ENCODE measurements at places on chromosomes 7 and 10. TPM values are rescaled to one million over a fixed set of nuclear protein-coding genes. Genes with fewer than 3 reads are reported as not detected.

DNA sequence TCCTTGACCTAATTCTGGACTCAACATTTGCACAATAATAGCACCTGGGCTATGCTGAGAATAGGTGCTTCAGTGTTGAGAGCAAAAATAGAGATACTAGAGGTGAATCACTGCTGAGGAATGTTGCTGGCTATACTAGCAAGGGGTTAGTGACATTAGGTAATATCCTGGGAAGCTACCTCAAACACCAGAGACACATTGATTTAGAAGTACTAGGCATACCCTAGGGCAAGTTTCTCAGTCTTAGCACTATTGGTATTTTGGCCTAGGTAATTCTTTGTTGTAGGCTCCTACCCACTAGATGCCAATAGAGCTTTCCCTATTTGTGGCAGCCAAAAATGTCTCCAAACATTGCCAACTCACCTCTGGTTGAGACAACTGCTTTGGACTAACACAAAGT lies 484.0 kb upstream of the MBL2 start:
- no peak for DNase-seq
- no peaks in the 10 kb centered on the region for H3K27me3 ChIP-seq
- no peak overlapping the region for H3K27ac ChIP-seq

GRCh38 chr10:88754287-88754686 lies 5.5 kb upstream of the LIPN start:
- no peaks in the 10 kb centered on the region for H3K4me1 ChIP-seq
- DNase-seq: no peak
- H3K27ac ChIP-seq: no peak overlapping the region
- no peaks in the 10 kb centered on the region for H3K36me3 ChIP-seq
- no peak overlapping the region for H3K4me3 ChIP-seq

DNA sequence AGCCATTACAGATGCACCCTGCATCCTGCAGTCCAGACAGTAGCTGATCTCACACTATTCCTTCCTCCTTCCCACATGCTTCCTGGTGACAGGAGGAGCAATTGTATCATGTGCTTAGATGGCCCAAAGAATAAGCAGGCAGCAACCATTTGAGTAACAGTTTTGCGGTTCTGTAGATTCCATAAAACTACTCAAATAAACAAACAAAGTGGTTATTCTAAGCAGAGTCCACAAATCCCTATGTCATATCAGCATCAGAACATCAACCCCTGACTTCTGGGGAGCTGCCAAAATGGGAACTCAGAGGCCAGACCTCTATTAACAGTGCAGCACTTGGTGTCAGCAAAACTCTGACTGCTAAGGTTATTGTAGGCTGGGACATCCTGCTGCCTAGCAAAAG lies 226.0 kb downstream of the SORCS1 start:
- H3K4me3 ChIP-seq: no peak overlapping the region
- no peaks in the 10 kb centered on the region for H3K36me3 ChIP-seq
- H3K4me1 ChIP-seq: no peaks in the 10 kb centered on the region
- peaks cover 5% of the 10 kb centered on the region for H3K27me3 ChIP-seq
- no peak for DNase-seq

The SPDYE16 gene
- total RNA-seq: 0.51 TPM

The IFIT3 gene
- 9.4 TPM for total RNA-seq

DNA sequence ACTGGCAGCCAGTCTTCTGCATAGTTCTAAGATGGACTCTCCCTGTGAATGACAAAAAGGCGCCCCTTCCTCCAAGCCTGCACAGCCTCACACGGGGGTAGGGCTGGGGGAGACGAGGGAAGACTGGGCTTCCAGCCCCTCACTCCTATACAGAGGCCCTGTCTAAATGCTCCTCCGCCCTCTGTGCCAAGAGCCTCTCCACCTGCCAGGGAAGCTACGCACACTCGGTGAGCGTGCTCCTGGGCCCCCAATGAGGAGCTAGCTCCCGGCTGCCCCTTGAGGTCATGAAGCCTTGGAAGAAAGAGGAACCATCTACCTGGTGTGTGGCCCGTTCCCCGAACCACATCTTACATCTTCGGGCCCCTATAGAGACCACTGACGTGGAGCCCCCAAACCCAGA lies 54.8 kb downstream of the CRTAC1 start:
- DNase-seq: no peak
- H3K4me1 ChIP-seq: no peaks in the 10 kb centered on the region
- no peak overlapping the region for H3K4me3 ChIP-seq
- H3K27ac ChIP-seq: no peak overlapping the region
- H3K36me3 ChIP-seq: no peaks in the 10 kb centered on the region
- H3K27me3 ChIP-seq: peaks cover 96% of the 10 kb centered on the region

DNA sequence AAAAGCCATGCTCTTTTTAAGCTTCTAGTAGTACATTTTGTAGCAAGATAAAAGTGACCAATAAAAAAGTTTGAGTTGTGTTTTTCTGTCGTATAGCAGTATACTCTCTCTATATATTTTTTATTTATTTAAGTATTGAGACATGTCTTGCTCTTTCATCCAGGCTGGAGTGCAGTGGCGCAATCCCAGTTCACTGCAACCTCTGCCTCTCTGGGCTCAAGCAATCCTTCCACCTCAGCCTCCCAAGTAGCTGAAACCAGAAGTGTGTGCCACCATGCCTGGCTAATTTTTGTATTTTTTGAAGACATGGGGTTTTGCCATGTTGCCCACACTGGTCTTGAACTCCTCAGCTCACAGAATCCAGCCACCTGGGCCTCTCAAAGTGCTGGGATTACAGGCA lies 2.8 kb downstream of the SUGCT start:
- H3K4me3 ChIP-seq: no peak overlapping the region
- no peak overlapping the region for H3K27ac ChIP-seq
- H3K4me1 ChIP-seq: peaks cover 4% of the 10 kb centered on the region

- H3K4me3 ChIP-seq: no peak overlapping the region
- no peak overlapping the region for H3K27ac ChIP-seq
- no peak for DNase-seq
- peaks cover 12% of the 10 kb centered on the region for H3K4me1 ChIP-seq
- H3K27me3 ChIP-seq: no peaks in the 10 kb centered on the region
- H3K36me3 ChIP-seq: no peaks in the 10 kb centered on the region
Observed at GRCh38 chr10:51654918-51655317, 44.5 kb downstream of the CSTF2T start.

GRCh38 chr10:104076743-104077160 lies 8.9 kb downstream of the COL17A1 start:
- DNase-seq: no peak
- peaks cover 3% of the 10 kb centered on the region for H3K4me1 ChIP-seq
- H3K27ac ChIP-seq: no peak overlapping the region

DNA sequence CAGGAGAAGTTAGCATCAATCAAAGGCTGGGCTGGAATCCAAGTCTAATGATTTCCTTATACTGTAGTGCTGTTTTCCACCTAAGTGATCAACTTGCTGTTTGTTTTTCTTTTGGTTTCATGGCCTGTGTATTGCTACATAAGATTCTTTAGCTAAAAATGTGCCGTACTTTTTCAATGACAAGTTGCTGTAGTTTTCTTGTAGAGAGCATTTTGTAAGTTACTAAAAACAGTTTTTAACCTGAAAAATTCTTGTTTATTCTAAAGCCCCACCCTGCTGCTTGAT lies 1.3 kb downstream of the HELLS start:
- DNase-seq: no peak
- H3K4me3 ChIP-seq: peak overlapping the region; percentile 98
- H3K27me3 ChIP-seq: no peaks in the 10 kb centered on the region
- peak overlapping the region; percentile 92 for H3K27ac ChIP-seq
- H3K4me1 ChIP-seq: peaks cover 20% of the 10 kb centered on the region

- no peak overlapping the region for H3K4me3 ChIP-seq
- H3K4me1 ChIP-seq: peaks cover 5% of the 10 kb centered on the region
- peaks cover 12% of the 10 kb centered on the region for H3K27me3 ChIP-seq
- no peak for DNase-seq
- no peaks in the 10 kb centered on the region for H3K36me3 ChIP-seq
Observed at GRCh38 chr10:96014473-96015102, 28.8 kb upstream of the CCNJ start.

The RADIL gene
- 11.8 TPM for total RNA-seq

- H3K27ac ChIP-seq: no peak overlapping the region
- DNase-seq: no peak
- H3K4me3 ChIP-seq: no peak overlapping the region
- H3K4me1 ChIP-seq: no peaks in the 10 kb centered on the region
- H3K27me3 ChIP-seq: no peaks in the 10 kb centered on the region
Observed at GRCh38 chr10:99787782-99788445, 5.5 kb downstream of the ABCC2 start.

The OR2A42 gene
- not detected for total RNA-seq

DNA sequence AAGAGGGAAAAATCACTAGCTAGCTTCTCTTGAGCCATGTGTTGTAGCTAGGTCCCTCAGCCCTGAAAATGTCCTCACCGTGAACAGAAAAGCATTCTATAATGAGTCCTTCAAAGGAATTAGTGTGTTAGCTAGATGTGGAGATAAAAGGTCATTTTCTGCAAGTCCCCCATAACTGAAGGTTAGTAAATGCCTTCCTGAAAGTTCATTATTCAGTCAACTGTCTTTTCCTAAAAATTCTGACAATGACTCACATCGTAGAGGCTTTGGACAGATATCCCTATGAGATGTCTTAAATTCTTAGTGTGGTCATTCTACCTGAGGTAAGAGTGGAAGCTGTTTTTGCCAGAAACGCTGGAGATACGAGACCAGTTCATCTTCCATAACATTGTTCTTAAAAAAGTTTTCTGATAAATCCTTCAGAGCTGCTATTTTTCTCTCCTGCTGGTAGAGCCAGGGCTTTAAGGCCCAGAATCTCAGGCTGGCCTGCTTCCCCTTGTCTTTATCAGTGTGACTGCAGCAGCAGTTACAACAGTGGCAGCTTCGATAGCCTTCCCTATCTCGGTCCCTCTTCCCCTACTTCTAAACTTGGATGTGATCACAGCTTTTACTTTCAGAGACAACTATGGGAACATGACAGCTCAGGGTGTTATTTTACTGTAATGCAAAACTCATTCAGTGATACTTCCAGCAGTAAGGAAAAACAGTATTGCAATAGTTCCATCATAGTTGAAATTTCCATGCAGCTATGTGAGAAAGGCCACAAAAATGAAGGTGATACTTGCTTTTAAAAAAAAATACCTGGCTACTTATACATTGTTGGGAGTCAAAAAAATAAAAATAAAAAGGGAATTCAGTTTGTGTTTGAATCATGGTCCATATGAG lies 37.3 kb upstream of the PRKAR2B start:
- H3K36me3 ChIP-seq: no peaks in the 10 kb centered on the region
- no peaks in the 10 kb centered on the region for H3K4me1 ChIP-seq
- H3K4me3 ChIP-seq: no peak overlapping the region
- H3K27me3 ChIP-seq: no peaks in the 10 kb centered on the region

DNA sequence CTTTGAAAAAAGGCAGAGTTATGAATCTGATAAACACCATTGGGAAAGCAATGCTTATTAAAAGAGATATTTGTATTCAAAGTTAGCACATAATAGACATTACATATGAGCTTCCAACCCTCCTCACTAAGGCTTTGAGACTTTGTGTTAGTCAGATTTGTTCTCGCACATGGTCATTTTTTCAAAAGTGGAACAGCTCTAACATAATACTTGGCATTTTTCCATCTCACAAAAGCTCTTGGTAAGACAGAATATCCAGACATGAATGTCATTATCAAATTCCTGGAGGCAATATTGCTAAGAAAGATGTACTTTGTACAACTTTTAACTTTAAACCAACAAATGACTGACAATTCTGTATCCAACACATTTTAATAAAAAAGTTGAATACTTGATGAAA lies 292.4 kb upstream of the SMIM30 start:
- H3K27ac ChIP-seq: no peak overlapping the region
- H3K27me3 ChIP-seq: no peaks in the 10 kb centered on the region
- no peaks in the 10 kb centered on the region for H3K4me1 ChIP-seq
- DNase-seq: no peak

DNA sequence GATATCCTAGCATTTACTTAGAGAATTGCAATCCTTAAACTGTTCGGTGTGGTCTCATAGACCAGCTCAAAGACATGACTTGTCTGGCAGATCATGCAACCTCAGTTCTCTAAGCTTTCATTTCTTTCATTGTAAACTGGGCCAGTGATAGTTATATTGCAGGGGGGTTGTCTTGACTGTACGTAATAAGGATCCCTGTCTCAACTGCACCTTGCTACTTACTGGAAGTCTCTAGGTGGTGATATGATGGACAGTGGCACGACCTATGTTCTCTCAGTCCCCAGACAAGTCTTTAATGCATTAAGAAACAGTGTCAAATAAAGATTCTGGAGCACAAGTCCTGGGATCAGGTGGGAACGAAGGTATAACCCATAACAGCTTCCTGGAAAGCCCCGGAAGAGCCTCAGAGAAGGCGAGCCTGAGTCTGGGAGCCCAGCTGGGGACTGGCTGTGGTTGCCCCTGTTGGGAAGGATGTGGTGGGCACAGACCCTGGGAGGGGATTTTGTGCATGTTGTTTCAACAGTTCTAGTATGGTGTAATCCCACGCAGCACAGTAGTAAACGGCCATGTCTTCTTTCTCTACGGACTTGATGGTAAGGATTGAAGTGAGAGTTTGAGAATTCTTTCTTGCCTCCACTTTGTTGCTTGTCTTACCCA lies 26.0 kb upstream of the TARP start:
- H3K4me3 ChIP-seq: no peak overlapping the region
- peaks cover 5% of the 10 kb centered on the region for H3K27me3 ChIP-seq
- no peak overlapping the region for H3K27ac ChIP-seq
- DNase-seq: no peak
- no peaks in the 10 kb centered on the region for H3K4me1 ChIP-seq
- H3K36me3 ChIP-seq: no peaks in the 10 kb centered on the region

DNA sequence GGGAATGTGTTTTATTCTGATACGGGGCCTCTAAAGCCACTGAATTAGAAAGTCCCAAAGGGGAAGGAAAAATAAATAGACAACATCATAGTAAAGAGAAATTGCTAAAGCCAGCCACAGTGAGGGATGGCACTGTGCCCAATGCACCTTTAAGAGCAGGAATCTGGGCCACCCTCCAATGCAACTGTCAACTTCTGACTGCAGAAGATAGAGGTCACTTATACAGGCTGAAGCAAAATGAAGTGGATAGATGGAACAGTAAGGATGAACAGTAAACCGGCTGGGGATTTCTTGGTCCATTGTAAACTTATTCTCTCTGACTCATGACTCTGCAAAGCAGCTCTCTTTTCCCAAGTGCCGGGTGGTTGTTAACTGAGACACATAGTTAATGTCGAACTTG lies 54.0 kb upstream of the KCNIP2 start:
- no peak for DNase-seq
- no peaks in the 10 kb centered on the region for H3K36me3 ChIP-seq
- H3K27ac ChIP-seq: no peak overlapping the region
- H3K4me1 ChIP-seq: peaks cover 17% of the 10 kb centered on the region
- no peak overlapping the region for H3K4me3 ChIP-seq
